ENCODE measurements at places on chromosomes 2 and 18. TPM values are rescaled to one million over a fixed set of nuclear protein-coding genes. Genes with fewer than 3 reads are reported as not detected.

The NEU2 gene
- total RNA-seq: not detected

The COBLL1 gene
- total RNA-seq: 17.0 TPM

The WDFY1 gene
- 12.4 TPM for total RNA-seq

GRCh38 chr2:86035883-86036668, 69.6 kb downstream of the POLR1A start:
- peak; percentile 86 for DNase-seq

The AOX1 gene
- 8.7 TPM for total RNA-seq

- DNase-seq: no peak
Observed at GRCh38 chr2:231910771-231911170, 15.4 kb downstream of the NPPC start.

GRCh38 chr18:67363694-67364093, 152.8 kb downstream of the DSEL start:
- DNase-seq: no peak

DNA sequence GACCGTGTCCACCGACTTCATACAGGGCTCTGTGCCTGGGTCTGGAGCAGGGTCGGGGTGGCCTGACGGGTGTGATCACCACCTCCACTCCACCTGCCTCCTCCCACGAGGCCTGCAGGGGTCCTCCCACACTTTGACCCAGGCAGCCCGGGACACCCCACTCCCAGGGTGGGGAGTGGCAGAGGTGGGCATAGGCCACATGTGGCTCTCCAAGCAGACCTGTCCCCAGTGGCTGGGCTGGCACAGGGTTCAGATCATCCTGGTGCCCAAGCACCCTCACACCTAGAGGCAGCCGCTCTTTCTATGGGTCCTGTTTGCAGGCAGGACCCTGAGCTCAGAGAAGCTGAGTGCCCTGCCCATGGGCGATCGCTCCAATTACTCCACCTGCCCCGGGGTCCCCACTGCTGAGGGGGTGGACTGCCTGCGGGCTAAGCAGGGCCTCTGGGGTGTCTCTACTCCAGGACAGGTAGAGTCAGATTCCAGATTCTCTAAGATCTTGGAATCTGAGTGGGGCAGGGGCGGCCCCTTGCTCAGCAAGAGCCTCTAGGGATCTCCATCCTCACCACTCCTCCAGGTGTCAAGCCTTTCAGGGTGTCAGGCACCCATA, 1.4 kb downstream of the NEURL3 start:
- DNase-seq: no peak

DNA sequence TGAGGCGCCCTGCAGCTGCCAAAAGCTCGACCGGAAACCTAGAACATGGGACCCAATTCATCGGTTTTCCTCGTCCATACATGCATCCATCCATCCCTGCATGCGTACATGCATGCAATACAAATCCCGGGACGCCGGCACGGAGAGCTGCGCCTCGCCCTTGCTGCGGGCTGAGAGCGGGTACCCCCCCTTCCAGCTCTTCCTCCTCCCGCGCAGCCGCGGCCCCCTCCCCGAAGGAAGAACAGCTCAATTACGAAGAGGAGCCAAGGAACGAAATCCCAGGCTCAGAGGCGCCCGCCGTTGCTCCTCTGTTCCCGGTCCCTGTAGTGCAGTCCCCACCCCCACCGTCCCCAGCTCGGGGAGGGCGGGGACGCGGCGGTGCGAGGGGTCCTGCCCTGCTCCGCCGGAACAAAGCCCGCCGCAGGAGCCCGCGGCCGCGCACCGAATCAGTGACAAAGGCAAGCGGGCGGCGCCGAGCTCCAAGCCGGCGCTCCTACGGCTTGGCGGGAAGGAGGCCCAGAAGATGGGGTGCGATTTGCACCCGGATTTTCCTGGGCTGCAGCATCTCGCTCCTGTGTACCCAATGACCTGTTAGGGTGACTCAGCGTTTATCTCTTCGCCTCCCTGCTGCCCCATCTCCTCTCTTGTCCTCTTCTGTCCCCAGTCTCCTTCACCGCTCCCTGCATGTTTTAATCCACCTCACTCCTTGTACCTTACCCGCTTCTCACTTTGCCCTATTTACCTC, 8.9 kb upstream of the POU3F3 start:
- no peak for DNase-seq

- DNase-seq: no peak
Observed at GRCh38 chr2:43011158-43011491, 215.3 kb downstream of the ZFP36L2 start.

The LYPD6 gene
- 0.30 TPM for total RNA-seq

DNA sequence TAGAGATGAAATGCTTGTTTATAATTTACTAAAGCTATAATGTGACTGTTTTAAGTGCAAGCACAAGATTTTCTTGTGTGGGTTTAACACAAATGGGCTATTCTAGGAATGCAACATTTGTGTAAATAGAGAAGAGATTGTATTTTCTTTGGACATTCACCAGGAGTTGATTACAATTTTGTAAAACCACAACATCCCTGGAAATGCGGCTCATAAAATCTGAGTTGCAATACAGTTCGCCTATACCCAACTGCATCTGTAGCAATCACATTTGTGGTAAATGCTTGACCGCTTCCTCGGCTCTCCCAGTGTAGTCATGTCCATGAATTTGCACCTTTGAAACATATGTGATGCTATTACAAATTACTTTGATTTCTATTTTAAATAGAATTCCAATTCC, 348.7 kb upstream of the CDH20 start:
- no peak for DNase-seq

The HOXD12 gene
- total RNA-seq: not detected

GRCh38 chr2:30037016-30037415, 109.8 kb upstream of the YPEL5 start:
- DNase-seq: no peak

GRCh38 chr2:132463719-132464118, 47.1 kb downstream of the GPR39 start:
- DNase-seq: no peak

GRCh38 chr18:711310-711656, 1.1 kb downstream of the ENOSF1 start:
- no peak for DNase-seq

DNA sequence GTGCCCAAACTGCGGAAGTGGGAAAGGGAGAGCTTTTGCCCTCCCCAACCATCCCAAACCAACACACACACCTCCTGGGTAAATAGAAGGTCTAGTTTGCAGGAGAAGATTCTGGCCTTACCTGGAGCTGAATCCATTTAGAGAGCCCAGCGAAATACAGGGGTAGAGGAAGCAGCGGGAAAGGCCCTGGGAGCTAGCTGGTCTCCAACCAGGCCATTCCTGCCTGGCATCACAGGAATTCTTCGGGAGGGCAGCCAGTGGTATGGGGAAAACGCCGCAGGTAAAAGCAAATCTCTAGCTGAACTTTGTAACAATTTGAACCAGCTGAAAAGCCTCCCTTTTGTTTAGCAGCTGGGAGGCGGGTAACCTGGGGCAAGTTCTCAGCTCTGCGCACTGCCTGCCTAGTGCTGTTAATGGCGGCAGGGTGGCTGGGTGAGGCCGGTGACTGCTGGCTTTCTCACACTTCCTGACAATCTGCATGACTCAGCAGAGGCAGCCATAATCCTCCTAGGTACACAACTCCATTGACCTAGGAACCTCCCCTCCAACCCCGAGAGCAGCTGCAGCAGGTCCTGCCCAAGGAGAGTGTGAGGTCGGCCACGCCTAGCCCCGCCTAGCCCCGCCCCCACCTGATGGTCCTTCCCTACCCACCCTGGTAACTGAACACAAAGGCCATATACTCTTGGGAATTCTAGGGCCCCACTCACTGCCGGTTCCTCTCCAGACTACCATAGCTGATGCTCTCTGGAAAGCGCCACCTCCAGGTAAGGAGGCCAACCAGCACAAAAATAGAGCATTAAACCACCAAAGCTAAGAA, 483.8 kb upstream of the REG3G start:
- no peak for DNase-seq

The NEB gene
- 0.55 TPM for total RNA-seq

DNA sequence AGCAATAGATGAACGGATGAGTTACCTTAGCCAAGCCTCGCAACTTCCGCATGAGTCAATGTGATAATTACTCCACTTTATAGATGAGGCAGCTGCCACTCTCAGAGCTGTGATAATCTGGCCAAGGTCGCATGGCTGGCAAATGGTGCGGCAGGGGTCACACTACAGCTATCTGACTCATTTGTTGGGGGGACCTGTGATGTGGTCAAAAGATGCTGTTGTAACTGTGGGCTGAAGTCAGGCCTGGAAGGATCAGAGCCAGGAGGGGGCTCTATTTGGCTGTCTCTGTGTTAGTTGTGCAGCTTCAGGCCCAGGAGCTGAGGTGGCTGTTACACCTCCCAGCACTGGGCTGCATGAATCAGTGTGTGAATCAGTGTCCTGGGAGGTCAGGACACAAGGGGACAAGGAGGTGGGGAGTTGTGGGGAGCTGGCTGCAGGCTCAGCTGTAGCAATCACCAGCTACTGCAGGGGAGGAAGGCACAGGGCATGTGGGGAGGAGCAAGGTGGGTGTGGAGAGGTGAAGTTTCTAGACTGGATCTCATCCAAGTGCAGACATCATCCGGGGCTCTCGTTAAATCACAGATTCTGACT, 33.1 kb downstream of the NGEF start:
- DNase-seq: no peak

The RAD51AP2 gene
- 0.10 TPM for total RNA-seq

The NT5DC4 gene
- not detected for total RNA-seq

GRCh38 chr18:22822024-22822423, 111.1 kb upstream of the RBBP8 start:
- DNase-seq: no peak

DNA sequence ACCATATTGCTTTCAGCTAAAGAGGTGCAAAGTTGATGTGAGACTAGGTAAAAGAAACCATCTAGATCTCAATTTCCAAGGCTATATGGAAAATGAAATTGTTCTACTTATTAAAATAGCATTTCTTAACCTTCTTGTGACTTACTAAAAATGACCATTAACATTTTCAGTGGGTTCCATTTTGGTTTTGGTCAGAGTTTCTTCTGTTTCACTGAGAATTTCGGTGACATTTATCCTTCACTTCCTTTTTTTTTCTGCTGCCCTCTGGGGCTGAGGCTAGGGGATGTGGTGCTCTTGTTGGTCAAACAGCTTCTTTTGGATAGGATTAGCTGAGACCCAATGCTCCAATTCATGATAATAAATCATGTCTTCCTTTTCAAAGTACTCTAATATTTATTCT, 44.3 kb upstream of the REL start:
- DNase-seq: no peak

GRCh38 chr2:190860985-190861680, 19.5 kb upstream of the GLS start:
- no peak for DNase-seq

The ELOA2 gene
- total RNA-seq: not detected

DNA sequence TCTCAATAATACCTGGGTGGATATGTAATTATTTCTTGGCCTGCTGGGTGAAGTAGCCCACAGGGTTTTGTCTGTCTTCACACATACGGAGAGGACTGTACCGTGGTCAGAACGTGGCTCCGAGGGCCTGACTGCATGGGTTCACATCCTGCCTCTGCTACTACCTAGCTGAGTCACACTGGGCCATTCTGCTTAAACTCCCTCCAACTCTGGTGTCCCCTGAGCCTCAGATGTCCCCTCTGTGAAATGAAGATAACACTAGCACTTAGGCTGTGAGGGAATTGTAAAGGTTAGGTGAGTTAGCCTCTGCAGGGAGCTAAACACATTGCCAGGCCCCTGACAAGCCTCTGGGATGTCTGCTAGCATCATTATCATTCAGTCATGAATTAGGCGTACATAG, 120.1 kb upstream of the NABP1 start:
- DNase-seq: no peak

The TBR1 gene
- not detected for total RNA-seq

GRCh38 chr18:76941284-76941683, 118.9 kb downstream of the ZNF236 start:
- DNase-seq: no peak

DNA sequence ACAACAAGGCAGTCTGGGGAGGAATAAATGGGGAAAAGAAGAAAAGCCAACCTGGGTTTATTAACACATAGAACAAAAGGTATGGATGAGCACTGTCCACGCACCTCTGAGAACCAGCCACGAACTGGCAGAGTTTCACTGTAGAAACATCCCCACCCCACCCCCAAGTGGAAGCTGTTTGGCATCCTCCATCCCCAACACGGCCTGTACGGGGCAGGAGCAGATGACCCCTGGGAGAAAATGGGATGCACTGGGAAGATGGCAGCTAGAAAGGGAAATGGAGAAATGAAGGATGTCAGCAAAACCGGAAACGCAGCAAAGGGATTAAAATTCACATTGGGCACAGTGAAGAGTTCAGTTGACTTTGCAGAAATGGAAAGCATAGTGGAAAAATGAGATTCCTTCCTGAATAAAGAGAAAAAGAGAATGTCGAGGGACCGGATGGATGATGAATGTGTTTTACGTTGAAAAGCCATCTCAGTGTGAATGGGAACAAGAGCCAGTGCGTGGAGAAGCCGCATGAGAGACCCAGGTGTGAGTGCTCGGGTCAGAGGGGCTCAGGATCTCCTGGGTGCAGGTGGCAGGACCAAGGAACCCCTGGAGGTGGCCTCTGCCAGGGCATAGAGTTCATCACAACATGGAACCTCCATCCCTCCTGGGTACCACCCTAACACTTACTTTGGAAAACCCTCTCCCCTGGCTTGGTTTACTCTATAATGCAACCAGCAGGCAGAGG, 247.0 kb downstream of the ALPK2 start:
- DNase-seq: no peak

DNA sequence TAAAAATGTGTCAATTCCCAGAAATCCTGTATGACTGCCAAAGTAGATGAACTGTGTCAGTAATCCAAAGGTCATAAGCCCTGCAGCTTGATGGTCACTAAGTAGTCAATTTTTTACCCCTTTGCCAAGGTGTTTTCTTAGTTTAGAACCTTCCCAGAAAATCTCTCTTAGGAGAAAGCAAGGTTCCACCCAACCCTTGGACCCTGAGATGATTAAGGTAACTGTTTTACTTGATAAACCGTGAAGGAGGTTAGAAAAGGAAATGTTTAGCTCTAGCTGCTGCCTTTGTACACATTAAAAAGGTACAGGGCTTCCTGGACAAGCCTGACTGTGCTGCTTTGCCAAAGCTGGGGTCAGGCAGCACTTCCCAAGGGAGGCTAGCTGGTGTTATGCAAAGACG, 24.4 kb upstream of the LRP2 start:
- DNase-seq: no peak

DNA sequence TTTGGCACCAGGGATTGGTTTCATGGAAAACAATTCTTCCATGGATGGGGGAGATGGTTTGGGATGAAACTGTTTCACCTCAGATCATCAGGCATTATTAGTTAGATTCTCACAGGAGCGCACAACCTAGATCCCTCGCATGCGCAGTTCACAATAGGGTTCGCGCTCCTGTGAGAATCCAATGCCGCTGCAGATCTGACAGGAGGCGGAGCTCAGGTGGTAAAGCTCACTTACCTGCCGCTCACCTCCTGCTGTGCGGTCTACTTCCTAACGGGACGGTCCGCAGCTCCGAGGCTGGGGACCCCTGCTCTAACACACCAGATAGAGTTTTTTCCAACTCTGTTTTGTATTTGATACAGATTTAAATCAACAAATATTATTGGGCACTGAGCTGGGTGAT, 286.5 kb downstream of the MTX2 start:
- DNase-seq: no peak

- DNase-seq: peak; percentile 12
Observed at GRCh38 chr2:96156011-96156820, 11.0 kb upstream of the DUSP2 start.

- no peak for DNase-seq
Observed at GRCh38 chr2:99836690-99837605, 305.4 kb downstream of the AFF3 start.

The KCNG3 gene
- not detected for total RNA-seq

Measured in left ventricle myocardium superior (tissue), 1 donor.